Gastrocnemius medialis (tissue), 4 donors: ENCODE measurements at places on chromosomes 3 and 15.
A peak's percentile ranks its signal among the peaks of the same experiment; 100 is the strongest.

DNA sequence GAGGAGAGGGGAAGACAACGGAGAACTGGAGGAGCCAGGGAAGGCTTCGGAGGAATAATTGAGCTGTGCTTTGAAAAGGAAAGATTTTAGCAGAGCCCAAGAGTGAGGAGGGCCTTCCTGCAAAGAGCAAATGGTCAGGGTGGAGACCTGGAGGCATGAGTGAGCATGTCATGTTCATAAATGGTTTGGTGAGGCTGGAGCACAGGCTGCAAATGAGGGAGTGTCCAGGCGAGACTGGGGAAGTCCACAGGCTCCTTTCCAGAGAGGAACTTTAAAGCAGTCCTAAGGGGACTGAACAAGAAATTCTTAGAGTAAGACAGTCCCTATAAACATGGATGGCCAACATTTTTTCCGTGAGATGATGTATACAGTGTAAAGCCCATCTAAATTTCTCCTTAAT lies 108.8 kb downstream of the THSD4 start:
- DNase-seq: no peak

- peak; percentile 44 for DNase-seq
Measured at GRCh38 chr3:190120269-190121060, at the start of gene P3H2. TSS of gene P3H2 (minus strand) at chr3:190120897. CDS start at chr3:190120731, 166 bp downstream.

DNA sequence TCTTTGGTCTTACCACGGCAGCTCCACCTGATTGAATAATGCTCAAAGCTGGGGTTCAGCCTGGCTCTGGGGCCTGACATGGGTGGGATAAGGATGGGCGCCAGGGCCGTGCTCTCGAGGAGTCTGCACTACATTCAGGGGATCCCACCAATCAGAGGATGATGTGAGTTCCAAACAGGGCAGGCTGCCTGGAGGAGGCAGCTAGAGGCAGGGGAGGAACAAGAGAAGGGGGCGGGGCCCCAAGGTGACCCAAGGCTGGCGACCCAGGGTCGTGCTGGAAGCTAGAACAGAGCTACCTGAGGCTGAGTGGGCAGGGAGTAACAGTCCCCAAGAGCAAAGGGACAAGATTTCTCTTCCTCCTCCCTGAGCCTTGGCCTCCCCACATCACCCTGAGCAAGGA lies 56.1 kb downstream of the PCSK6 start:
- DNase-seq: no peak

DNA sequence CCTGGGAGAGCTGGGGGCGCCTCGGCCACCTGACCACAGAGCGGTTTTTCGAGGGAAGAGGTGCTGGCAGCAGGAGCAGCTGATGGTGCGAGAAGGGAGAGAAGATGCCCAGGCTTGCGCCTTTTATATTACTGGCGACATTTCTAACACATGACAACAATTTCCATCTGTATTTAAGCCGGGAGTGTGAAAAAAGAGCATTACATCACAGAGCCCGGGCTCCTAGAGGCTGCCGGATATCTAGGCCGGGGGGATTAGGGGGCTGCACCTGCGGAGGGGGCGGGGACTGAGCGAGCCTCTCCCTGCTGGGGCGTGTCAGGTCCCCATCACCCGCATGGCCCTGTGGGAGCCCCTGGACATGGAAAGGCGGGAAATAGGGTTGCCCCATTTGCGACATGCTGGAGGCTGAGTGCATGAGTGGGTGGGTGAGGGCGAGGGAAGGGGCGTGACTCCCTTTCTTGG lies 440.7 kb downstream of the MAGI1 start:
- no peak for DNase-seq

DNA sequence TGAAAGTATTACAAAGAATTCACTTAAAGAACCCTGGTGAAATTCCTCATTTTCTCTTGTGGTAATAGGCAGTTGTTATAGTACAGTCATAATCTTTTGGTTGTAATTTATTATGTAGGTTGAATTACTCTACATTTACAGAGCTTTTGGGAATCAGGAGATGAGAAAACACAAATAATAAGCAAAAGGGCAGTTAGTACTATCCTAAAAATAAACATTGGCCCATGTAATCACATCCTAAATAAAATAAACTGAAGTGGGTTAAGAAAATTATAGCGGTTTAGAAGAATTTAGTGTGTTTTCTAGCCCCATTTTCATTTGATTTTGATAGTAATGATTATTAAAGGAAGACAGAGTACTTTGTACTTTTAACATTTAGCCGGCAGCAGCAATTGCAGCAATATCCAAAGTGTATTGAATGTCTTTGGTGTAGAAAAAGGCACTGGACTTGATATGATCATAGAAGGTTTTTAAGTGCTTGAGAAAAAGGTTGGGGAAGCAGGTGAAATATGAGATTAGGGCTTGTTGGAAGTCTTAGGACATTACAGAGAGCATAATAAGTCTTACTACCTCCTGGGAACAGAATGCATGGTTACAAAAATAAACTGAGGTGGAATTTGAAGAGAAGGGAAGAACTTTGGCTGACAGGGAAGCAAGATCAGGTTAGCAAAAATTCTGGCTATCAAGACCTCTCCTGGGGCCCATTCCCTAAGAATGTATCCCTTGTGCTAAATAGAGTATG lies 79.9 kb downstream of the MBNL1 start:
- DNase-seq: no peak

- DNase-seq: no peak
Measured at GRCh38 chr3:185552358-185552877, at the start of gene LIPH. TSS of gene LIPH (minus strand) at chr3:185552588. CDS start at chr3:185552471, 117 bp downstream.

DNA sequence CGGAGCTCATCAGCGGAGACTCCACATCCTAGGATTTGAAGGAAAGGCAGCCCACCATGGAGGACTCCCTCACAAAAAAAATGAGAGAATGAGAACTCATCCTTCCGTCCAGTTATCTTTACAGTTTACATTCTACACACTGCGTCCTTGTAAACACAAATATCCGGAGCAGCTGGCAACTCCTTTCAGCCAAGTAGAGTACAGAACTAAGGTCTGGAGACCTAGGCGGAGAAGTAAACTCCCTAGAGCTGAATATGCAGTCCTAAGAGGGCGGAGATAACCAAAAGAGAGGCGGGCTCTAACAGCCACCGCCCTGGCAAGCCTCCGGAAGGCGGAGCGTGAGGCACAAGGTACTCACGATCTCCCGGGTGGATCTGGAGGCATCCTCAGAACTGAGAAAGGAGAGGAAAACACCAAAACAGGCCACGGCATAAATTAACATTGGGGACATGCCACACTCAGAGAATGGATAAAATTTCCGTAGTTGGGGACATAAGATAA lies 924 bp upstream of the SIN3A start:
- peak; percentile 92 for DNase-seq

DNA sequence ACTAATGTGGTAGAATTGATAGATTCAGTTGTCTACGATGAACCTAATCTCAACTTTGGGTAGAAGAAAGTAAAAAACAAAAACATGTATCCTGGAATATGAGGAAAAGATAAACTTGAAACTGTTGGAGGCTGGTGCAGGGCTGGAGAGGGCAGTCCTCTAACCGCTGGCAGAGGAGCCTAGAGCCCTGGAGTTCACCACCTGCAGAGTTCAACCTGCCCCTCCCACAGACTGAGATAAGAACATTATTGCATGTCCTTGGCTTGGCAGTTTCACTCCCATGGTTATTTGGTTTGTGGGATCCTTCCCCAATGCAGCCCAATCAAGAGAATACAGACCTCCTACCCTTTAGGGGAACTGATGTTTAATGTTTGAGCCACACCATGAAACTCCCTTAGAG lies 53.2 kb upstream of the GATM start:
- DNase-seq: no peak

DNA sequence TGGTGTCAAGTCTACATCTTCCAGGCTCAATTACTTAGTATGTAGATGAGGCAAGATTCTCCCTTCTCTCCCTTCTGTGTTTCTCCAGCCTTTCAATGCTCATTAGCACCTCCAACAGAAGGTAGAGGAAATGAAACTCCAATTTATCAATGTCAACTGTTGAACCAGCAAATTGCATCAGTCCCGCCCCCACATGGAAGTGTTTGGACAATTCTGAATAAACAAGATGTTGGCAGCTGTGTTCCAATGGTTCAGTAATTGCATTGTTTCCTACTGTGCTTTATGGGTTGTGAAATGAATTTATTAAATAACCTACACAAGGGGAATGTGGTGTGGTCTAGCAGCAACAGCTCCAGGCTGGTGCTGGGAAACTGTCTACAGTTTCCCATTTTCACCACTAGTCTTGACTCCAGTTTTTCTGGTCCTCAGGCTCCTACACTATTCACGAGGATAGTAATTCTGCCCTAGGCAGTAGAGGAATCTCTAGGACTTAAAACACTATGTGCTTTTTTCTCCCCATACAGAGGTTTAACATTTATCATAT lies 91.9 kb downstream of the MB21D2 start:
- DNase-seq: no peak

DNA sequence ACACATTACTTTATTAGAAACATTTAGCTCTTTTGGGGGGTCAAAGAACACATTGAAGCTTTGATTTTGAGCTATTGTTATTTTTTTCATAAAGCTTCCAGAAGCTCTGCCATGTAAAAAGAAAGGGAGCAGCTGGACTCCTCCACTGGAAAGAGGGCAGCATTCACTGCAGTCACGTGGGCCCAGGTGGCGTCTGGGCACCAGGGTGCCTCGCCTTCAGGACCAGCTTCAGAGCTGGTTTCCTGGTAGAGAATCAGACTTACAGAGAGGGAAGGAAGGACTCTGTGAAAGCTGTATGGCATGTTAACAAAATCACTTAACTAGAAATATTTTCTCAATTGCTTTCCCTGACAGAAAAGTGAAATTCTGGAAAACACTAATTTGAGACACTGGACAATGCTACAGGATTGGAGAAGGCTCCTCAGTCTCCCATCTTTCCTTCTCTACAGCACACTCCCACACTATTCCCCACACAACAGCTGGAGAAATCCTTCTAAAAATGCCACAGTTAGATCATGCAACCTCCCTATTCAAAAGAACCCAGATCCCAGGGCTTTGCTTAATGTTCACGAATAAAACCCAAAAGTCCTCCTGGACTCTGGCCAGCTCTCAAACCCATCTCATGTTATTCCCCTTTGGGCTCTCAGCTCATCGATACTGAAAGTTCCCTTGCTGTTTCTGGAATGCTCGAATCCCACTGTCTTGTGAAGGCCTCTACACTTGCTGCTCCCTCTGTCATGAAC lies 83.2 kb downstream of the NFKBIZ start:
- no peak for DNase-seq

DNA sequence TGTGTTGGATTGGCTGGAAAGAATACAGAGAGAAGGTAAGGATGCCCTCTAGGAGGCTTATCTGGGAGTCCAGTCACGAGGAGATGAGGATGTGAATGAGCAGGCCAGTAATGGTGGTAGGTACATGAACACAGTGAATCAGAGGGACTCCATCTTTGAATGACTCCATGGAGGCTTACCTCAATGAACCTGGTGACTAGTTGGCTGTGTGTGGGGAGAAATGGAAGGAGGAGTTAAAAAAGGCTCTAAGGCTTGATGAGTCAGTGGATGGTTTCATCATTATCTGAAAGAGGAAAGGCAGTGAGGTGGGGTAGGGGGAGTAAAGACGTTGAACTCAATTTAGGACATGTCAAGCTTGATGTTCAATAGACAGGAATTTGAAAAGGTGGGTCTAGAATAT lies 61.1 kb downstream of the KCNAB1 start:
- DNase-seq: no peak

GRCh38 chr15:93417156-93417555 lies 328.1 kb upstream of the RGMA start:
- no peak for DNase-seq

DNA sequence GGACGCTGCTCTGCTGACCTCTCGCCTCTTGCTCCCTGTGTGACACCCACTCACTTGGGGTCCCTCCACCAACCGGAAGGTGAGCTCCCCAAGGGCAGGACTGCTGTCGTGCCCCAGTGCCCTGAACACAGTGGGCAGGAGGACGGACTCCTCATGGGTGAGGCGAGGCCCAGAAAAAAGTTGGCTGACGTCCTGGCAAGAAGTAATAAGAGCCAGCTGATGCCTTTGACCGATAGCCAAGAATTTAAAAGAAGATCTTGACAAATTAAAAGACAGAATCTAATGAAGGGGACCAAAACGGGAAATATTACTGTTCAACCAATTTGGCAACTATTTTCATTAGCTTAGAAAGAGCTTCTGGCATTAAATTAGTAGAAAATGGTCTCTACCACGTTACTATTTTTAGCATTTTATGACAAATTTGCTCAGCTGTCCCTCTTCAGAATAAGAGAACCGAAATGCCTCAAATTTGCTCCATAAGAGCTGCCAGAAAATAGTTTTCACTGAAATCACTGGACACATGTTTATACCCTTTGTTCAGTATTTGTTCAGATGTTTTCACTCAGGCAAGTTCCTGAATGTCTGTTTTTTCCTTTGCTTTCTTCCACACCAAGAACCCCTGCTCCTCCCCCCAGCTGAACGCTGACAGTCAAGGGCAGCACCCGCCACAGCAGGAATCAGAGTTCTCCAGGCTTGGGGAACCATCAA lies 60.5 kb downstream of the XXYLT1 start:
- DNase-seq: no peak

DNA sequence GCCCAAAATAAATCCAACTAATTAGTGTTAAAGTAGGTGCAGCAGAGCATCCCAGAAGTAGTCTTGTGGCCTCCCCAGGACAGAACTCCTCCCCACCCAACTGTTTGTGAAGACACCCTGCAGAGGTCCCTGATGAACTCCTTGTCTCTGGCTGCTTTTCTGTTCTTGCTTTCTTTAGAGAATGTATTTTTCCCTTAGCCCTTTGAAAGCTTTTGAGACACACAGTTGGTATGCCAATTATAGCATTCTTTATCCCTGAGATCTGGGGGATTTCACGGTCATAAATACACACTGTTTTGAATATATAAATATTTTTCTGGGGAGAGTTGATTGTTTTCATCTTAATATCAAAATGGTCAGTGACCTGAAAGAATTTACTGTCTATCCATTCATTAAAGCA lies 9.8 kb downstream of the TFG start:
- no peak for DNase-seq

DNA sequence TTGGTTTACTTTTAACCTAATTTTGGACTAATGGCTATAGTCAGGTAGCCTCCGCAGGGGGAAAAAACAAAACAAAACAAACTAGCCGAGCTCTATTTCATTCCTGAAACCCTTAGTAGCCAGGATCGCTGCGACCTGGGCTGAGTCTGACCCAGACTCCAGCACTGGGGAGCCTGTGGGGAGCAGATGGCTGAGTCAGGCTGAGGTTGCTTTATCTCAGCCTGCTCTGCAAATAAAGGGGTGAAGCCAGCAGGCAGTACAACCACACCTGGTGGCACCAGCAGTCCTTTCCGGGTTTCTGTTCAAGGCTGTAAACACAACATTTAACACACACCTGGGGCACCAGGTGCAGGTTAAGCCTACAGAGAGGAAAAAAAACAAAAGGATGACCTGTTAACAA lies 27.3 kb downstream of the ABHD2 start:
- no peak for DNase-seq

DNA sequence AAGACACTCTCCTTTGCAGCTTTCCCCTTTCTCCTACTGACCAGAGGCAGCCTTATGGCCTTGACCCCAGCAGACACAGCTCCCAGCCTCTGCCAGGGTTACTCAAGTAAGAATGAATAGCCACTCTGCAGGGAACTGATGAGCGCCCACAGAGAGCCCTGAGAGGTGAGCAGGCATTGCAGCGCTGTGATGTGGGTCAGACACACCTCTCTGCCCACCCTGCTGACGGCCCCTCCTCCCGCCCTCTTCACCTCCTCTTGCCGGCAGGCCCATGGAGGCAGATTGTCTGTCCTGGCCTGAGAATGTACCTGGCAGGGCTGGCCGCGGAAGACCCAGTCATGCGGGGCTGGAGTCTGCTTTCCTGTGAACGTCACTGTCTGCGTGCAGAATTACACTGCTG lies 512.6 kb upstream of the PPP2R3A start:
- no peak for DNase-seq

- DNase-seq: no peak
Measured at GRCh38 chr3:64382153-64382552, 156.9 kb upstream of the PRICKLE2 start.
